ENCODE measurements at places on chromosomes 4 and X.

DNA sequence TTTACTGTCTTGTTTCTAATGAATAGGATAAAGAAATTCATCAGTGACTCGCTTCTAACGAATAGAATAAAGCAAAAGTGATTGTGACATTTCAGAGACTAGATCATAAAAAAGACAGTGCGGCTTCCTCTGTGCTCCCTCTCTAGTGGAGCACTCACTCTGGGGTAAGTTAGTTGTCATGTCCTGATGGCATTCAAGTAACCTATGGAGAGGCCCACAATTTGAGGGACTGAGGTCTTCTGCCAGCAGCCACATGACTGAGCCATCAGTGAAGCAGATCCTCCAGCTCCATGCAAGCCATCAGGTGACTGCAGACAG, 72.4 kb downstream of the YIPF6 start:
- no peak for DNase-seq

- DNase-seq, result no peak
Measured at GRCh38 chrX:150664290-150664689, 28.9 kb upstream of the MTMR1 start.

DNA sequence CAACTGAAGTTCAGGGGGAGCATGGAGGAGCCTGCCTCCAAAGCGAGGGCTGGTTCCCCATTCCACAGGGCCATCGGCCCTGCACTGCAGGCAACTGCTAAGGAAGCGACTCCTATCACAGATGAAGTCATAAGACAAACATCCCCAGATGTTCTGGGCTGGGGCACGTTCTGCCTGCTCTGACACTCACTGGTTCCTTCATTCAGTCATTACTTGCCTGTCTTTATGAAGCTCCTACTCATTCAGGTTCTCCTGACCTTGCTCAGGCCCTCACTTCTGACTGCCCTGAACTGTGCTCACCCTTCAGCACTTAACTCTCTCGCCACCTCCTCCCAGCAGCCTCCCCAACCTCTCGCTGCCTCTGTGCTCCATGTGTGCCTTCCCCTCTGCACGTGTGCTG, 2.5 kb upstream of the SLC2A9 start:
- no peak for DNase-seq

GRCh38 chrX:68175562-68175961, 257.7 kb downstream of the OPHN1 start:
- no peak for DNase-seq

GRCh38 chr4:39820186-39820585, 122.2 kb downstream of the UBE2K start:
- DNase-seq, result no peak

- DNase-seq, result no peak
Measured at GRCh38 chr4:21543514-21543913, 405.1 kb downstream of the KCNIP4 start.

DNA sequence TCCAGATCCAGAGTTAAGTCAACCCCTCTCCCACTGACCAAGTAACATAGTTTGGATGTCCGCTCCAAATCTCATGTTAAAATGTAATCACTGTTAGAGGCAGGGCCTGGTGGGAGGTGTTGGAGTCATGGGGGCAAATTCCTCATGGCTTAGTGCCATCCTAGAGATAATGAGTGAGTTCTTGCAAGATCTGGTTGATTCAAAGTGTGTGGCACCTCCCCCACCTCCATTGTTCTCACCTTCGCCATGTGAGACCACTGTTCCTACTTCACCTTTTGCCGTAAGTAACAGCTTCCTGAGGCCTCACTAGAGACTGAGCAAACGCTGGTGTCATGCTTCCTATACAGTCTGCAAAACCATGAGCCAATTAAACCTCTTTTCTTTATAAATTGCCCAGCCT, 548.8 kb downstream of the INPP4B start:
- DNase-seq, result no peak

GRCh38 chrX:73847991-73848390, 285.0 kb downstream of the CHIC1 start:
- no peak for DNase-seq

DNA sequence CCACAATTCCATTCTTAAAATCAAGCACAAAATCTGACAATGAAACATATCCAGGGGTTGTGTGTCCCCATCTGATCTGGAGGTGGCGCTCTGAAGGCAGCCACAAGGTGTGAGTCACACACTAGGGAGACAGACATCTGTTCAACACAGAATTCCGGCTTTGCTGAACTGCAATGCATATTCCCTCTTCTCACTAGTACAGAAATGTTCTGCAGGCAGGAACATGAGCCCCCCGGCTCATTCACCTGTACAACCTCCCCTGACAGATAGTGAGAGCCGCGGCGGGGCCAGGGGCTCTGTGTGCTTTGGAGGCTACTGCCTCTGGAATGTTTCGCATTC, 41.9 kb downstream of the WDR1 start:
- no peak for DNase-seq

DNA sequence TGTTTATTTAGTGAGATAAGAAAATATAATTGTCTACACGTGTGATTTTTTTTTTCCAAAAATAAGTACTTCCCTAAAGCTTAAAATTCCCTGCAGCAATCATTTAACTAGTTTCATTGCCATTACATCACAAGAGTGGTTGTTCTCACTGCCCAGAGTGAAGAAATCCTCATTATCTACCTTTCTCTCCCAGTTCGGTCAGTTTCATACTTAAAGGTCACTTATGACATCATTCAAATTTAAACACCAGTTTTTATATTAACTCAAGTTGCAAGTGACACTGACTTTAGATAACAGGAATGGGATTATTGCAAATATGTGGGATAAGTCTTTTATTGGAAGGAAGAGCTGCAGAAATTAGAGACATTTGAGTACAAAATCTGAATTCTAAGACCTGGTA, 1699.8 kb upstream of the IGFBP7 start:
- no peak for DNase-seq

GRCh38 chr4:25805255-25805860, 57.4 kb downstream of the SEL1L3 start:
- DNase-seq, result no peak

DNA sequence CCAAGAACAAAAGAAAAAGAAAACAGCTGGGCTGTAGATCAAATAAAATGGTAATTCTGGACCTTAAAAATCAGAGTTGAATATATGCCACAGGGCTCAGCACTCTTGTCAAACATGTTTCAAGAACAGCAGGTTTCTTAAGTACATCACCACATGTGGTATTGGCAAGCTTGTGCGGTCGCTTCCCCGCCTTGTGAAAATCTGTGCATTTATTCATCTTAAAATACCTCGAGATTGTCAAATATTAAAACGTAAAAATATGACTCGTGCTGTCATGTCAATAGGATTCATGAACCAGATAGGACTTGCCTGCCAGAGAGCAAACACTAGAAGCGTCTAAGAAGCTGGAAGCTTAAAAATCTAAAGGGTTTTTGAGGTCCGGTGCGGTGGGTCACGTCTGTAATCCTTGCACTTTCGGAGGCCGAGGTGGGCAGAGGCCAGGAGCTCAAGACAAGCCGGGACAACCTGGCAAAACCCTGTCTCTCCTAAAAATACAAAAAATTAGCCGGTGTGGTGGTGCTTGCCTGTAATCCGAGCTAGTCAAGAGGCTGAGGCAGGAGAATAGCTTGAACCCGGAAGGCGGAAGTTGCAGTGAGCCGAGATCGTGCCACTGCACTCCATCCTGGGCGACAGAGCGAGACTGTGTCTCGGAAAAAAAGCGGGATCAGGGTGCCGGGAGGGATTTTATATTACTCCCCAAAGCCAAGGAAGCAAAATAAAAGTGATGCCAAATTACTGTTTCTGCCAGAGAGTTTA, 40.2 kb upstream of the TMEM154 start:
- no peak for DNase-seq

DNA sequence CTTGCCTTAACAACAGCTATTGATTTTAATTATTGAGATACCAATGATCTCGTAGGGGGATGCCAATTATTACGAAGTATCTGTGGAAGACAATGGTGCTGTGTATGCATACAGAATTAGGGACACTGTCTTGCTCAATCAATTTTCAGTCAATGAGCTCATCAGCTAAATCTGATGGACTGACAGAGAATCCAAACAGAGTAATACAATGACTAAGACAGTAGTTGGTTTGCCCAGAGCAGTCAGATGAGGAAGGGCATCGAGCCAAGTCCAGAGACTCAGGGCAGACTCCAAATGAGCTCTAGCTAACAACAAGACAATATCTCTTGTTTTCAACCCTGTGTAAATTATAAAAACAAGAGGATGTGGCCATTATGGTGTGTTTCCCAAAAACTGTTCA, 14.7 kb upstream of the GSX2 start:
- no peak for DNase-seq

DNA sequence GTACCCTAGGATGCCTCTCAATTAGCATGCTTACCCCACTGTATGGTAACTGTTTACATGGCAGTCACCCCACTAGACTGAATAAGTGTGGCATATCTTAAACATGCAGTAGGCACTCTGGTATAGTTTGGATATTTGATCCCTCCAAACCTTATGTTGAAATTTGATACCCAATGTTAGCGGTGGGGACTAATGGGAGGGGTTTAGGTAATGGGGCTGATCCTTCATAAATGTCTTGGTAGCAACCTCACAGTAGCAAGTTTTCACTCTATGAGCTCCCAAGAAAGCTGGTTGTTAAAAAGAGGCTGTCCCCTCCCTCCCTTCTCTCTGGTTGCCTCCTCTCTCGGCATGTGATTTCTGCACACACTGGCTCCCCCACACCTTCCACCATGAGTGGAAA, 10.1 kb downstream of the TMEM150C start:
- DNase-seq, result no peak

GRCh38 chr4:153541456-153542096, 75.4 kb downstream of the TMEM131L start:
- no peak for DNase-seq

GRCh38 chr4:41524425-41524824, 13.5 kb upstream of the LIMCH1 start:
- no peak for DNase-seq

DNA sequence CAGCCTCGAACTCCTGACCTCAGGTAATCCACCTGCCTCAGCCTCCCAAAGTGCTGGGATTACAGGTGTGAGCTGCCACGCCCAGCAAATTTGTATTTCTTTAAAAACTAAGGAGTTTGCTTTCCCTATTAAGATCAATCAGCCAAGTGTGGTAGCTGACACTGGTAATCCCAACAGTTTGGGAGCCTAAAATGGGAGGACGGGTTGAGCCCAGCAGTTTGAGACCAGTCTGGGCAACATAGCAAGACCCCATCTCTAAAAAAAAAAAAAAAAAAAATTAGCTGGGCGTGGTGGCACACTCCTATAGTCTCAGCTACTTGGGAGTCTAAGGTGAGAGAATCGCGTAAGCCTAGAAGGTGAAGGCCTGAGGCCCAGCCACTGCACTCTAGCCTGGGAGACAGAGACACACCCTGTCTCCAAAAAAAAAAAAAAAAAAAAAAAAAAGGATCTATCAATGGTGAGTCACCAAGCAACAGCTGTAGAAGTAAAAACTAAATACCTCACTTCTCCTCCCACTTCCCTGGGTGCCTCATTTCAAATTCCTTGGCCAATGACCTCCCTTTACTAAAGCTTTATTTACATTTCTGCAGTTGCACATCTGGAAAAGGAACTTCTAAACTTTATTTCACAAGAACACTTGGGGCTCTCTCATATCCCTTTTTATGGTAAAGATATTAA, 54.5 kb downstream of the LDB2 start:
- DNase-seq, result no peak

DNA sequence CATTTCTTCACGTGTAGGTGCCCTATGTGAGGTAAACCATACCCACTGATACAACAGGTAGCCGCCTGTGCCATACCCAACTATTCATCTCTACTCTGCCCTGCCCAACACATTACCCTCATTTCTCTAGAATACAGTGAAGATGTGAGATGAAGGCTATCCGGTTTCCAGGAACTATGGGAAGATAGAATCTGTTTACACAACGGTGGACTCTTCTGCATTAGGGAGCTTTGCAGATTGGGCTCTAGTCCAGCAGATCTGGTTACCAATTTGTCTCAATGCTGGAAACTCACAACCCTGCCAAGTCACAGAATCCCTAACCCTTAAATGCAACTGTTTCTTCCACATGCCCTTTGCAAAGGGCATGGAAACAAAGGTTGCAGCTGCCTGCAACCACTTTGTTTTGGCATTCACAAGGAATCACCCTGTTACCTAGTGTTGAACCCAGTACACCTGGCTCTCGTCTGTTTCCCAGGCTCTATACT, 6.4 kb upstream of the SLAIN2 start:
- DNase-seq, result peak; percentile 12

- peak; percentile 35 for DNase-seq
Measured at GRCh38 chr4:166165829-166166420, 292.9 kb downstream of the TLL1 start.

- no peak for DNase-seq
Measured at GRCh38 chr4:133929531-133930239, 271.9 kb downstream of the PABPC4L start.

- DNase-seq, result no peak
Measured at GRCh38 chr4:1402516-1403091, 3.6 kb downstream of the NKX1-1 start.

- DNase-seq, result no peak
Measured at GRCh38 chr4:184850431-184851199, 24.8 kb upstream of the ACSL1 start.

DNA sequence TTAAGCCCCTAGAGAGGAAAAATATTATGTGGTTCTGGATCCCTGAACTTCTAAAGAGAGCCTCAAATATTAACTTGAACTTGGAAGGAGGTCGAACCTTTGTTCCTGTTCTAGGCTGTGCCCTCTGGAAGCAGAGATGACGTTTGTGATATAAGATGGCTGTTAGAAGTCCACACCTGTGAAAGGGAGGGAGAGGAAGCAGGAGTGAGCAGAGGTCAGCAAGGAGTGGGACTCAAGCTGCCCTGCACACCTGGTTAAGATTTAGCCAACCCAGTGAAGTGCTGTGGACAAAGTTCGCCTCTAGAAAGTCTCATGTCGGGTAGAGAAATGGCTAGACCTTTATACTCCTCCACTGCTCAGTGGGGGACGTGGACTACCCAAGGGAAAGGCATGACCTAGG, 566.2 kb downstream of the MID1IP1 start:
- no peak for DNase-seq

- no peak for DNase-seq
Measured at GRCh38 chrX:46295963-46296362, 249.3 kb downstream of the ZNF674 start.

DNA sequence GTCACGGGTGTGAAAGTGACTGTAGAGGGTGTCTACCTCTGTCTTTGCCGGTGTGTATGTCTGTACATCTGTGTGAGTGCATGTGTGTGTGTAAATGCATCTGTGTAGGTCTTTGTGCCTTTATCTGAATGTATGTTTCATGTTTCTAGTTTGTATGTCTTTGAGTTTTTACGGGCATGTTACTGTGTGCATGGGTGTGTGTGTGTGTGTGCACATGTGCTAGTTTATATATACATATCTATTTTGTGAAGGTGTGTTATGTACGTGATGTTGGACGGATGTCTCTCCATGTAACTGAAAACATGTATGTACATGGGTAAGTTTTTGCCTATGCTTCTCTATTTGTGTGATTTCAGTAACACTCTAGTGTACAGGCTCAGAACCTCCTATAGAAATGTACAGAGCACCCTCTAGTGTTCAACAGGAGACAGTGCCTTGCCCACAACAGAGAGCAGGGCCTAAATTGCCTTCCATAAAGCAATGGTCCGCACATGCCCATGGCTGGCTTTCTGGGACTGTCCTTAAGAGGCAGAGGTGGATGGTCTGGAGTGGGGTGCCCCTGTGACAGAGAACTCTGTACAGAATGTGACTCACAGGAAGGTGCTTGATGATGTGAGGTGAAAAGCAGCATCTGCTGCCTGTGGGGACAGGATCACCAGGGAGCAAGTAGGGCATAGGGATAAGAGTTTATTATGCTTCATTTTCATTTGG, 343.5 kb downstream of the RAPGEF2 start:
- peak; percentile 20 for DNase-seq

All from NCI-H510A (cell line).